Activated CD8-positive, alpha-beta memory T cell treated with anti-CD3 and anti-CD28 coated beads for 1 hour (primary cell): ENCODE measurements at places on chromosomes 2 and 18.

DNA sequence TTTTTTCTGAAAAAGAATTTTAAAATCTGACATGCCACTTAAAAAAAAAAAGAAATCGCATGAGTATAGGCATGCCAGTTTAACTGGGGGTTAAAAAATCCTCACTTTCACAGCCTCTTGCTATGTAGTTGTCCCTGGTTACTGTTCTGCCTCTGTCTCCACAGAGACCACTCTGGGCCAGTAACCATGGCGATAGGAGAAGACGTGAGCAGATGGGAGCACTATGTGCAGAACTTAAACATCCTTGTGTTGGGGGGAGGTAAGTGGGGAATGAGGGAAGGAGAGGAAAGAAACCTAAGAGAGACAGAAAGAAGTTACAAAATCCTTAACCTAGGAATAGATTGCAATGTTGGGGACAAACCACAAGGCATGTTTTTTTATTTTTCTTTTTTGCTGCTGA, 75.9 kb upstream of the CYRIA start:
- DNase-seq: no peak

DNA sequence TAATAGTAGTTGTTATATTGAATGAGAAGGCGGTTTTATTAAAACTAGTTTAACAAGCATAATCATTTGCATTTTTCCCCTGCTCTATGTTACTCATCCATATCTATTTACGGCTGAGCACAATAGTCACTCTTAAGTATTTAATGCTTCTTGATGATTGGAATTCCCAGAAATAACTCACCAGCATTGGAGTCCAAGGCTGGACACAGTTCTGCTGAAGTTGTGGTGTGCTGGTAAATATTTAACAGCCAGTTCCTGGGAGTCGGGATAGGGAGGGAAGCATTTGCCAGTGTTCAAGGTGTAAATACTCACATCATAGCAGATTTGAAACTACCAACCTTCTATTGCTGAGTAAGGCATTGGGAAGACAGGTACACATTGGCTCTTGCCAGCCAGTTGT, 315.1 kb downstream of the MTX2 start:
- DNase-seq: no peak

DNA sequence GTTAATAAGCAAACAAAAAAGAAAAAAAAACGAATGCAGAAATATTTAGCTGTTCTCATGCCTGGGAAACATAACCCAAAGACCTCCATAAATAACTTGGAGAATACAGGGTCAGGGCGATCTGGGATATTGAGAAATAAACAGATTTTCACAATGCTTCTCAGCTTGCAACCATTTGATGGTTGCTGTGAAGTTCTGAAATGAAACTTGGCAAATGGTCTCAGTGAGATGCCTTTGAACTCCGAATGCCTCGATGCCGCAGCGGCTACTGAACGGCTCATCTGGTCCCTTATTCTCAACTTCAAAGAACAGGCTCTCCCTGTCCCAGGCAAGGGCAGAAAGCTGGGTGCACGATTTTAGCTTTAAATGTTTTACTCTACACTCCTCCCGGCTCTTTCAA, 78.1 kb downstream of the ZNF516 start:
- DNase-seq: no peak

DNA sequence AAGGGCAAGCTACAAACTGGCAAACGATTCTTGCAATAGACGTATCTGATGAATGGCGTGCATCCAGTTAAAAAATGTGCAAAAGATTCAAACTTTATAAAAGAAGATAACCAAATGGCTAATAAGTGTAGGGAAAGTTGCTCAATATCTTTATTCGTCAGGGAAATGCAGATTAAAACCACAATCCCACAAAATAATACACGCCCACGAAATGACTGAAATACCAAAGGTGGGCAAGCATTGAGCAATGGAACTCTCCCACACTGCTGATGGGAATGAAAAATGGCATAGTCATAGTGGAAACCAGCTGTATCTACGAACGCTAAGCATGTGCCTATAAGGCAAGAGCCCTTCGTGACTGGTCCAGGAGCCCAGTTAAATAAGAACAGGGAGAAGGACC, 168.6 kb upstream of the SIX2 start:
- no peak for DNase-seq

DNA sequence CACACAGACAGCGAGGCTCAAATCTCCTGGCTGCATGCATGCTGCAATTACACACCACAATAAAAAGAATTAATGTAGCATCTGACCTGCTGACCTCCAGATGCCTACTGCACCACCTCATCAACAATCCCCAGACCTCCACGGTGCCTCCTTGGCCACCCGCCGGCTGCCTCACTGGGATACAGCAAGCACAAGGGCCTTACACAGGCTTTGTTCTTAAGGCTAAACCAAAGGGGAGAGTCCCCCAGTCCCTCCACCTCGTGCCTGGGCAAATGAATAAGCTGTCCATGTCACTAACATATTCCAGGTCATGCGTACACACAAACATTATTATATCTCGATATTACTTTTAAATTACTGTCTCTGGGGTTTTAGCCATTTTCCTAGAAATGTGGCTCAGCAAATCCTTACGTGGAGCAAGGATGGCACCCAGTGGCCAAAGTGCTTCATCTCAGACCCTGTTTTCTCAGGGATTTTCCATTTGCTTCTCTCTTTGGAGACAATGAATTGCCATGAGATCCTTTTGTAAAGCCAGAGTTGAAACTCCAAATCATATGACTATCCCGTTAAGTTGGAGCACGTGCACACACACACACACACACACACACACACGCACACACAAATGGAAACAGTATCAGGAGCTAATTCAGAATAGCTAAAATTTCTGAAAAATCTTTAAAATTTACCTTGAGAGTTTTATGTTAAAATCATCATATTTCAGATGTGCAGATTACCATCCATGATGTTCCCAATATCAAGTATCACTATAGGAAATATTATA, 313.8 kb downstream of the PDE11A start:
- DNase-seq: no peak

GRCh38 chr2:230318190-230319121, 8.5 kb upstream of the SP140L start:
- no peak for DNase-seq

DNA sequence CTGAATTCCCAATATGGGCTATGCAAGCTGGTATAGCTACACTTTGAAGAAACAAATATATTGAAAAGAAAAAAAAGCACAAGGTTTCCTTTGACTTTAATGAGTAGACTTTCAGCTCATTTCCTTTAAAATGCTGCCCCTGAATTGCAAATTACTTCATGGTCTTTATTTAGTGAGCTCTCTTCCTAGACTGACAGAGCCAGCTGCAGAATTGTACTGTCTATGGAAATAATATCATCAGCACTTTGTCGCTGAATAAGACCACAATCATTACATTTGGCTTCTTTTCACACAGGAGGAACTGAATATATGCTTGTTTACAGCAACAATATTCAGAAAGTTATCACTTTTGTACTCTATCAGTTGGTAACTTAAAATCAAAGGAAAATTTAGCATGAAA, 41.7 kb downstream of the ARL5A start:
- DNase-seq: no peak

- DNase-seq: no peak
These were observed 17.7 kb downstream of the MPP4 start for GRCh38 chr2:201680743-201681142.

DNA sequence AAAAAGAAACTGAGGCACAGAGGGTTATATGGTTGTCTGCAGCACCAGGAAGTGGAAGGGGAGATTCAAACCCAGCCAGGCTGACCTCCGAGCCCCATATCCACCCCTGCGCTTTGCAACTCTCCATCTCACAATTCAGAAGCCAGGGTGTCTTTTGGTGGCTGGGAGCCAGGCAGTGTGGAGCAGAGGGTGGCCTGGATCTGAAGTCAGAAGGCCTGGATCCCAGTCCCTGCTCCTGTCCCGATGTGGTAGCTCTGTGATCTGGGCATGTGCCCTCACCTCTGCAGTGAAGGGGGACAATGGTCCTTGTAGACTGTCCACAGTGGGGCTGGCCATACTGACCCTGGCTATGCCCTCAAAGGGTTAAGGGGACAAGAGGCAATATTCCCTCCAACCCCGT, 57.0 kb downstream of the CIB4 start:
- no peak for DNase-seq

GRCh38 chr2:25740810-25741381, 67.5 kb upstream of the DTNB start:
- DNase-seq: no peak

DNA sequence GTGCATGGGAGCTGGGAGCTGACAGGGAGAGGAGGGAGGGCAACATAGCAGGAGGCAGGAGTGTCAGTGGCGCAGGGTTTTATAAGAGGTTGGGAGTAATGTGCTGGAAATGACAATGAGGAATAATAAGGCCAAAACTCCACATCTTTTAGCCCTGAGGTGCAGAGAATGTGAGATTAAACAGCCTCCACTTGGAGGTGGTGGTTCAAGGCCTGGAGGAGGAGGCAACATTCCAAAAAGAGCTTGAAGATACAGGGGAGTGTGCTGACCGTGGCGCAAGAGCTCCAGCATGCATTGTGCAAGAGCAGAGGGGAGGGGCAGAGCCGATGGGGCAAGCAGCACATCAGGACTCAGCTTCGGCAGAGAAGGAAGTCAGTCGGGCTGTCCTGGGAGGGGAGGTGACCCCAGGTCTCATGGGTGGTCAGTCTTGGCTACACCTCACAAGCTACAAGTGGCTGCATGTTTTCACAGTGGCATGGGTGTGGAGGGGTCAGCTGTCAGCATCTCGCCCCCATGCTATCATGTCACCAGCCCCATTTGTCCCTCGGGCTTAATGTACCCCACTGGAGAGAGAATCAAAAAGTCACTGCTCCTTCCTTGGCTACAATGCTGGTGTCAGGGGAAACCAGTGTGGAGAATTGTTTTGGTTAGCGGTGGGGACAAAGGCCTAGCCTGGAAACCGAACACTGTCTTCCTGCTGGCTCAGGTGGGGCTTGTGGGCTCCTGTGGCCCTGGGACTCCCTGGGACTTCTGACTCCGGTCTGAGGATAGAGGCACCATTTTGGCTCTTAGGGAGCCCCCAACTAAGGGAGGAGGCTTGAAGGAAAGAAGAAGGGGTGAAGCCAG, 208.0 kb downstream of the ZFP36L2 start:
- no peak for DNase-seq

DNA sequence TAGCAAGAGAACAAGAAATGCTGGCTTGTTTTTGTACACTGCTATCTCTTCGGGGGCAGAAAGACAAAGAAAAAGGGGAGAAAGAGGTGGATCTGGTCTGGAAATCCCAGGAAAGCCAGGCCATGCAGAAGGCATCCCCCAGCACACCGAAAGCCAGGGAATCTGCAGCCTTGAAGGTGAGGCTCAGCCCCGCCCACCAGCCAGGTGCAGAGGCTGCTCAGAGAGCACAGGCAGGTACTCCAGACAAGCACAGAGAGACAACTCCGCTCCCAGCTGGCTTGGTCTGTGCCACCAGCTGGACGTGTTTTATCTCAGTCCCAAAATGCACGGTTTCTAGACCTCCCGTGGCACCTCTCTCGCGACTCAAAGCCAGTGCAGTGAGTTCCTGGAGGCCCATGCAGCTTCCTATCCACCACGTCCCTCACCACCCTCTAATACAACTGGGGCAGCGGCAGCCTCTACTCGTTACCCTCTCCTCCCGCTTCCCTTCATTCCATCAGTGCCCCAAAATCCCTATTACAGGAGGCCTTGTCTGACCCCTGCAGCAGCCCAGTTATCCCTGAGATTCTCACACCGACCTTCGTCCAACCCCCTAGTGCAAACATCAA, 62.8 kb downstream of the HDAC4 start:
- DNase-seq: no peak

DNA sequence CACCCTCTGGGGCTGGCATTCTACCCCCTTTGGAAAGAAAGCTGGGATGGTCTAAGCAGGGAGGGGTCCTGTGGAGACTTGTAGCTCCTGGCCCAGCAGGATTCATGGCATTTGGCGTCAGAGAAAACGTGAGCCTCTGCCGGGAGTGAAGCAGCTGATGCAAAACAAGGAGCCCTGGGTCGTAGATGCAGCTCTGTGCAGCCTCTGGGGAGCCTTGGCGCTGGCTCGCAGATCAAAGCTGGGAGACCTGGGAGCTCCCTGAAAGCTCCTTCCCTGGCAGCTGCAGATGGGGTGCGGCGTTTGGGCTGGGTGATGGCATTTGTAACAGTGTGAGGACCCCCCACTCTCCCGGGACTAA, 148.3 kb downstream of the KLHL29 start:
- DNase-seq: no peak

DNA sequence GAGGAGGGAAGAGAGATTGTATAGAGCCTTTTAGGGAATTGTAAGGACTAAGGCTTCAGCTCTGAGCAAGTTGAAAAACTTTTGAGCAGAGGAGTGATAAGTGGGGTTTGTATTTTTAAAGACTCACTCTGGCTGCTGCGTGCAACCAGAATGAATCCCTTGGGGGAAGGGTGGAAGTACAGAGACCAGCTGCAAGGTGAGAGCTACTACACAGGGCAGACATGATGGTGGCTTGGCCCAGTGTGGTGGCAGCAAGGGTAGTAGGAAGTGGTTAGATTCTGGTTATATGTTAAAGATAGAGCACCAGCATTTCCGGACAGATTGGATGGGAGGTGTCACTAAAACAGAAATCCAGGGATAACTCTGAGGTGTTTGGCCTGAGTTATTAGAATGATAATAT, 10.1 kb upstream of the SESTD1 start:
- DNase-seq: no peak

GRCh38 chr18:62844850-62845643, 129.7 kb downstream of the PHLPP1 start:
- no peak for DNase-seq

GRCh38 chr2:22124003-22124402, 1000.2 kb downstream of the TDRD15 start:
- DNase-seq: no peak

- no peak for DNase-seq
These were observed 1.1 kb downstream of the NIFK start for GRCh38 chr2:121735518-121736074.

DNA sequence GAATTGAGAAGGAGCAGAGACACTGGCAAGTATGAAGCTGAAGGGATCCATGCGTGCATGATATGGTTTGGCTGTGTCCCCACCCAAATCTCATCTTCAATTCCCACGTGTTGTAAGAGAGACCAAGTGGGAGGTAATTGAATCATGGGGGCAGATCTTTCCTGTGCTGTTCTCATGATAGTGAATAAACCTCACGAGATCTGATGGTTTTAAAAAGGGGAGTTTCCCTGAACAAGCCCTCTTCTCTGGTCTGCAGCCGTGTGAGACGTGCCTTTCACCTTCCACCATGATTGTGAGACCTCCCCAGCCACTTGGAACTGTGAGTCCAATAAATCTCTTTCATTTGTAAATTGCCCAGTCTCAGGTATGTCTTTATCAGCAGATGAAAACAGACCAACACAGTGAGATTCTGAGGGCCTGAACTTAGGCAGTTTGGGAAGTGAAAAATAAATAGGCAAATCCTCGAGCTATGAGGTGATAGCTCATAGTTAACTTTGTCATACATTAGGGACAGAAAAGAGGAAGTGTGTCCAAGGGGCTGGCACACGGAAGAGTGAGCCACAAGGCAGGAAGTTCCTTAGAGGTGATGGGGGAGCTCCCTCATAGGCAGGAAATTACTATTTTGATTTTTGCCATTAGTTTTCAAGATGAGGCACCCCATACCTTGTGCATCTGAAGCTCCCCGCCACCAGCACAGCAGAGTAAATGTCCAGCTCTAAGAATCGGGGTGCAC, 658.8 kb upstream of the ID2 start:
- DNase-seq: no peak

GRCh38 chr2:42935692-42936671, 143.6 kb upstream of the HAAO start:
- DNase-seq: no peak

- no peak for DNase-seq
These were observed 15.5 kb upstream of the ST8SIA5 start for GRCh38 chr18:46772357-46772756.

GRCh38 chr2:127187831-127188230, 32.3 kb downstream of the CYP27C1 start:
- DNase-seq: no peak

- DNase-seq: no peak
These were observed 196.9 kb downstream of the ICOS start for GRCh38 chr2:204133476-204133875.
